ENCODE measurements at places on chromosomes 3 and 15.
A peak's percentile ranks its signal among the peaks of the same experiment; 100 is the strongest.

DNA sequence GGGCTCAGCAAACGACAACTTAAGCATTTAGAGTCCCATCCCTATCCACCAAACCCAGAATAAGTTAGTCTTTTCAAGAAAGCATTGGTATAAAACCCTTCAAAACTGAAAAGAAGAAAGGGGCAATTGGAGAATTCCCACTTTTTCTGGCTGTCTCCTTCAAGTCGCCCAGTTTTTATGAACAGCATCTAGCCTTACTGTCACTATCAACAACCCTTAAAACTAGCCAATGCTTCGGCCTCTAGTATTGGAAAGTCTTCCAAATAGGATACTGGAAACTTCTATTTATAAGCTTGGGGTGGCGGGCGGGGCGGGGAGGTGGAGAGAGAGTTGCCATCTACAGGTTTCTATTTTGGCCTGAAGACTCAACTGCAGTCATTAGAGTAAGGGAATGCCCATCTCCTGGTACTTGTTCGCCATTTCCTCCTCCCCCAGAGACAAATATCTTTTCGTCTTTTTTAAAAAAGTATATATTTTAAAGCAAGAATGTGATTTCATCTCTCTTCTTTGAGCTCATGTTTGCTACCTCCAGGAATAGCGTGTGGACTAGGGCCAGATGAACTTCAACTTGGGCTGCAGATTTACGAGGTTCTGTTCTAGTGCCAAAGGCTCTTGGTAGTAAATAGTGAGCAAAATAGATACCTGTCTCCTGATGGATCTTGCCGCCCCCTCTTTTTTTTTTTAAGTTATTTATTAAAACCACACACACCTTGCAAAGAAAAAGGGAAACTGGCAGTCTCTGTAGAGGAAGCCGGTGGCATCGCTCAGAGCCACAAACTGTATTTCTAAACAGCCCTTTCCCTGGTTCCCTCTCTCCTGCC, 2.7 kb downstream of the BCL6 start:
- peak; percentile 51 for DNase-seq

DNA sequence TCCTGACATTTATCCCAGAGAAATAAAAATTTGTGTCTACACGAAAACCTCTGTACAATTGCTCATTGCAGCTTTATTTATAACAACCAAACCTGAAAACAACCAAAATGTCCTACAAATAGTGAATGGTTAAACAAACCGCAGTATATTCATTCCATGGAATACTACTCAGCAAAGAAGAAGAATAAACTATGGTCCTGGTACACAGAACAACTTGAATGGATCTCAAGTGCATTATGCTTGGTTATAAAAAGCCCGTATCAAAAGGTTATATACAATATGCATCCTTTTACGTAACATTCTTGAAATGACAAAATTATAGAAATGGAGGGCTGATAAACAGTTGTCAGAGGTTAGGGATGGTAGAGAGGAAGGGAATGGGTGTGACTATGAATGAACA, 3.7 kb downstream of the SEC22C start:
- DNase-seq, result no peak

DNA sequence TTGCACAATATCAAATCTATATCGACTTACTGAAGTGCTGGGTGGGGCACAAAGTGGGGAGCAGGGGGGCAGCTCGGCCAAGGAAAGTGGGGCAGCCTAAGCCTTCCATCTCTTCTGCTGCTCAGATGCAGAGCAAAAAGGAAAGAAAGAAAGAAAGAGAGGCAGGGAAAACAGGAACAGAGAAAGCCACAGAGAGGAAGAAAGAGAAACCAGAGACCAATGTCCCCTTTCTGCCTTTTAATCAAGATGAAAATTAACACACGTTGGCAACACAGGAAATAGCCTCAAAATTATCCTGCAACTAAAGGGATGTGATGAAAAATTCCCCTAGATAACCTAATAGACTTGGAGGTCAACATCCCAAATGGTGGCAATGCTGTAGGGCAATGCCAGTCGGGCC, 72.2 kb upstream of the RAD18 start:
- DNase-seq, result no peak

DNA sequence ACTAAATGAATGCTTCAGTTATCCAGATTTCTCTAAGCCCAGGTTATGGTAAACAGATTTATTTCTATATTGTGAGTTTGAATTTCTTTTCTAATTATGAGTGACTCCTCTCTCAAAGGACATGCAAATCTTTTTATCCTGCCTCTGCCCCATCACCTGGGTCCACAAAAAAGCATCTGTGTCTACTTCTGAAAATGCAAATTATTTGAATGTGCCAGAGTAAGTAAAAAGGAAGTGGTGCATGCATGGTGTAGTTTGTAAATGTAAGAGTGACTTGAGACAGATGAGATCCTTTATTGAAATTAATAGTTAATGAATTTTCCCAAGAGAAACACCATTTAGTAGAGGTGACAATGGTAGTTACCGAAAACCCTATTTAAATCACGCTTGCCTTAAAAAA, 26.9 kb downstream of the MCTP2 start:
- DNase-seq, result no peak

- DNase-seq, result no peak
Measured at GRCh38 chr3:146780251-146780650, 175.1 kb upstream of the PLSCR5 start.

DNA sequence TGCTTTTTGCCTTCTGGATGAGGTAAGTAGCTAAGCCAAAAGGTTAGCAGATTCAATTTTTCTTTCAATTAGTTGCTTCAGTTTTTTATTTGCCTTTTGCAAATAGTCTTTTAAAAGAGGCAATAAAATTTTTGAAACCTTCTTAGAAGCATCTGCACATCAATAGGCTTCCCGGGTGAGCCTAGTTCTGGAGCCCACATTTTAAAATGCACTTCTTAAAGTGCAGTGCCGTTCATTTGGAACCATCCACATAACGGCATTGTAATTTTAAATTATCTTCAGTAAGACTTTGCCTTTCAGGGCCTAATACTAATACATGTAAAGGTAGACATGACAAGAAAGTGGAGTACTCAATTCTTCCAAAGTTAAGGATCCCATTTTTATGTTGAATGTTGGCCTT, 269.2 kb downstream of the THSD4 start:
- no peak for DNase-seq

DNA sequence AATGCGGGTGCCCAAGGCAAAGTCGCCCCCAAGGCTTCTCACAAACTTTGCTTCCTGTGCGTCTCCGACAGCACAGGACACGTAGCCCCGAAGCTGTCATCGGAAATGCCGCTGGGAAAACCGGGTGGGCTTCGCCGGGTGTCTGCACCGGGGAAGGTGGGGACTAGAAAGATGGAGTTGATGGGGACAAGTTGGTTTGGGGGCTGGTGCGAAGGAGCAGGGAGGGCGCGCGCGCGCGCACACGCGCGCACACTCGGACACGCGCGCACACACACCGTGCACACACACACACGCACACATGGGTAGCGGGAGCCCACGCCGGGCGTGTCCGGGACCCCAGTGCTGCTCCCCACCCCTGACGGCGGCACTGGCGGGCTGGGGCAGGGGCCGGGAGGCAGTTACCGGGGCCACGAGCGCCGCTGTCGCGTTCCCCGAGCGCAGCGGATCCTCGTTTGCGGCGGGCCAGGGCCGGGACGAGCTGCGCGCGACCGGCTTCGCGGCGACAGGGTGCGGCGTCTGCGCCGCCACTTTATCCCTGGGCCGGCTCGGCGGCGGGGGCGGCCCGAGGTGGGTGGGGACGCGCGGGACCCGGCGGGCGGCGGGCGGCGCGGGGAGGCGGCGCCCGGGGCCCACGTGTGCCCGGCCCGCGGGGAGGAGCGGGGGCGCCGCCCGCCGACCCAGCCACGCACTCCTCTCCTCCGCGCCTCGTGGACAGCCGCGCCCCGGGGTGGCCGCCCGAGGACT, 539 bp upstream of the MGLL start:
- DNase-seq, result peak; percentile 34

DNA sequence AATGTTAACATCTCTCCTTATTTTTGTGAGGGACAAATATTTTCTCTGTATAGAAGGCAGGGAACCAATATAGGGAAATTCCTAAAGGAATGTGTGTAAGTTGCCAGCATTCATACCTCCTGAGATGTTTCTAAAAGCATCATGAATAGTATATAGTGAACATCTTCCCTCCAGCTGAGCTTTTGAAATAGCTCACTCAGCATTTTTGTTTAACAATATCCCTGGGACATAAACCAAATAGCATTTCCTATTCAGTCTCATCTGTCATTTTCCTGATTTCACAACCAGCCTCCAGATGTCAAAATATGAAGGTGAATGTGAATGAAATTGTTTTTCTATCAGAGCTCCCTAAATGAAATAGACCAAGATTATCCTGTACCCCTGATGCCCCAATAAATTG, 137.2 kb downstream of the PPM1L start:
- DNase-seq, result no peak

GRCh38 chr15:67433495-67434099, 87.3 kb upstream of the C15orf61 start:
- DNase-seq, result peak; percentile 2

DNA sequence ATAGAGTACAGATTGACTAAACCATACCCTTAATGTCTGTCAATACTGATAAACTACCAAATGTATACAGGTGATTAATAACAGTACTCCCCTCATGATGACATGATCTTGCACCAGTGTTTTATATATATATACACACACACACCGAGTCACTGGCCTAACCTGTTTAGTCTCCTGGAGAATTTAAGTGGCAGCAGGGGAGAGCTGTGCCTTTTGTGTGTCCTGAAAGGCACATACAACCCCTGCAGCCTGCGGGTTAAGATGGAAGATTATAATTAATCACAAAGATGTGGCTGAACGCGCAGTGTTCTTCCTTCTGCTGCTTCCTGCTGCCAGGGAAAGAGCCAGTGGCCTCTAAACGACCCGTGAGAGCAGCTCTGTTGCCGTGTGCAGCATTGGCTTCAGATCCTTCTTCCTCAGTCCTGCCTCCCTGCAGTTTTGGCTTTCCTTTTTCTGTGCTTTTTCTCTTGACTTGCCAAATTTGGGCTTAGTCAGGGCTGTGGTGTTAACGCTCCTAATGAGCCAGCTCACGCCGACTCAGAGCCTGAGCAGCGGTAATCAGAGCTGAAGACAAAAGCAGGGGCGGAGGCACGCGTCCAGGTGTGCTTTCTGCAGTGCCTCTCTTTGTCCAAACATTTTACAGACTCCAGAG, 42.5 kb upstream of the UBE3A start:
- DNase-seq, result peak; percentile 45

DNA sequence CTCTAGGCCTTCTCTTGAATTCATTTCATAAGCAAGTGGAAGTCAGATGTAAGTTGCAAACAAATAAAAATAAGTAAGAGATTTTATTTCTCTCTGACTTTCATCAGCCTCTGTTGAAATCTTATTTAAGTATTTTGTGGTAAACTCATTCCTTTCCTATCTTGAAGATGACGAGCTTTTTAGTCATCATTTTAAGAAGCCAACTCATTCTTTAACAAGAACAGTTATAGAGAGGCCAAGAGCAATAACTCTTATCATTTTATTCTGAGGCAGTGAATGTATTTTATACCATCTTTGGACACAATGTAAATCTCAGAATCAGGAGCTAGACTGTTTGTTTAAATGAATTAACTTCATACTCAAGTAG, 147.5 kb upstream of the MBNL1 start:
- no peak for DNase-seq

DNA sequence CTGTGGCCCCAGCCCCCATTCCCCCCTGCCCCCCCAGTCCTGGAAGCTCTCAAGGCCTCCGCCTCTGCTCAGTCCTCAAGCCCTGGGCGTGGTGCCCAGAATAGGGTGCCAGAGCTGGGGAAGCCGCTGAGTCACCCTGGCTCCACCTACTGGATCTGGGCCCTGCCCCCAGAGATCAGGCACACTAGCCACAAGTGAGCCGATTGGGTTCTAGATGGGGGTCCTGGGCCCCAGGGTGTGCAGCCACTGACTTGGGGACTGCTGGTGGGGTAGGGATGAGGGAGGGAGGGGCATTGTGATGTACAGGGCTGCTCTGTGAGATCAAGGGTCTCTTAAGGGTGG, 5.7 kb downstream of the EIF4G1 start:
- DNase-seq, result peak; percentile 93

DNA sequence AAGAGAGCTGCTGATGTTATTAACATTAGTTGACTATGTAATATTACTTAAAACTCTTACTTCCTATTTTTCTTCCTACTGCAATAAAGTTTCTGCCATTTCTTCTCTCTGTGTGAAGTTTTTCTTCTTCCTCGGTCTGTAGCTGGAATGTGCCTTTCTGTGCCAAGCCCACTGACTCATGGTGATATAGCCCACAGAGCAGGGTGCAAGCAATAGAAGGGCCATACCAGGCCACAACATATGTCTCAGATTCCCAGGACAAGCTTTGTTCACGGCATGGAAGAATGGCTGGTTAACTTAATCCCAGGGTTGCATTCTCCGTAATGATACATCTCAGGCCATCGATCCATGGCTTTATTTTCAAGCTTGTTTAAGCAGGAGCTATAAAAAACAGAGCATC, 815.3 kb downstream of the TUSC7 start:
- DNase-seq, result no peak

DNA sequence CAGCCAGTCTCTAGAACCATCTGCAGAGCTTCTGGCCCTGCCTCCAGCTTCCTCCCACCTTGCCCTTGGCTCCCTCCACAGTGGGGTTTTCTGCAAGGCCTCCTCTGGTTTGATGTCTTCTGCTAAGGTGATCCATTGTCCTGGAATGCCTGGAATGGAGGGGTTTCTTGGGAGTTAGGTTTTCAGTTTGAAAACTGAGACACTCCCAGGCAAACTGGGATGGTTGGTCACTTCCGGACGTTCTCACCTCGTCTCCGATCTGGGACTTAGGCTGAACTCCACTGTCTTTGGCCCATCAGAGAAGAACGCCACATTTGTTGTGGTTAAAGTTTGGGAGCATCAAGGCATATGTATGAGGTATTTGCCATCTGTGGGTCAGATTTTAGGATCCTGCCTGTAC, 77.4 kb upstream of the KLHL25 start:
- DNase-seq, result no peak

GRCh38 chr3:122985539-122985938, 42.0 kb downstream of the SEMA5B start:
- DNase-seq, result no peak

GRCh38 chr3:156409694-156410093, 145.2 kb downstream of the SSR3 start:
- no peak for DNase-seq

DNA sequence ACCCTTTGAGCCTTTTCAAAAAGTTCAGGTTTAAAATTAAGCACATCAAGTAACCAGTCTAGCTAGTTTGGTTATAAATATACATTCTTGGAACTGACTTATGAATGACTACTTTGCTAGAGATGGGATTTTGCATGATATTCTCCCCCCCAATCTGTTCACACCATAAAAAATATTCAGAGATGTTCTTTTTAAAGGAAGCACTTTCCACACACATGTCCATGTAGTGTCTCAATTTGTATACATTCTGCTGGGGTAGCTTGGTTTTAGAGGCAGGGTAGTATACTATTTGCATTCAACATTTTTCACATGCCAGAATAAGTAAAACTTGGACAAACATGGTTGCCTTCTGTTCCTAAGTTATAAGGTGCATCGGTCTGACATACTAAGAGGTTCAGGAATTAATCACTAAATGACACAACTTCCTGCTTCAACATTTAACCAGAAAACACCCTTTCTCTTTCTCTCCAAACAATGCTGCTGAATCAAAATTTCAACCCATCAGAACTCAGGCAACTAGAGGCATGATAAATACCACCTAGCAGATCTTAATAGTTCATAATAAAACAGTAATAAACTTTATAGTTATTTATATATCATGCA, 57.0 kb downstream of the SUMF1 start:
- no peak for DNase-seq

GRCh38 chr15:43939070-43939469, 112.3 kb downstream of the WDR76 start:
- DNase-seq, result no peak

GRCh38 chr15:55555089-55555488, 33.1 kb downstream of the PYGO1 start:
- DNase-seq, result no peak

- DNase-seq, result no peak
Measured at GRCh38 chr3:189635339-189635738, 4.2 kb downstream of the TP63 start.
